ENCODE measurements at places on chromosomes 11 and 22.

GRCh38 chr22:48452766-48453165, 1374.9 kb downstream of the BRD1 start:
- DNase-seq: no peak

DNA sequence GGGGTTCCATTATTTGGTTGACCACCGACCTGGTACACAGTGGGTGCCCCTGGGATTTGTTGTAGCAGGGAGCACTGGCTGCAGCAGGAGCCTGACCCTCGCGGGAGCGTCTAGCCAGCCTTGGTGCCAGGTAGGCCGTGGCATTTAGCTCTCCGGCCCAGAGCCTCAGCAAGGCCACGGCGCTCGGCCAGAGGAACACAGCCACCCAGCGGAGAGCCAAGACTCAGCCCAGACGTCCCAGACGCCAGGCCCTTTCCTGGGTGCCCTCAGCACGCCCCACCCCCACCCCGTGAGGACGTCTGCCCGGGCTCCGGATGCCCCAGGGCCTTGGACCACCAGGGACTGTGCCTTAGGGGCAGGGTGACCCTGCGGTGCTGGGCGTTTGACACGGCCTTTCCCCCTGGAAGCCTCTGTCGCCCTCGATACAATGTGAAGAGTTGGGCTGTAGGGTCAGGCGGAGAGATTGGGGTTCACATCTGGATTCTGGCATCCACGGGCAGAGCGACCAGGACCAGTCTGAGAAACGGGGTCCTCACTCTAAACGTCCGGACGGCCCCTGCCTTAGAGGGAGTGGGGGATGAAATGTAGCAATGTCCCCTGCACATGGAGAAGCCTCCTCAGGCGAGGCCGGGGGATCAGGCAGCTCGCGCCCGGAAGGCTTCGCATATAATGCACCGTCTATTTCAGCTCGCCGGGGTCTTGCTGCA, 99.2 kb upstream of the FGF3 start:
- DNase-seq: no peak

GRCh38 chr11:78654071-78654470, 79.4 kb upstream of the NARS2 start:
- DNase-seq: no peak

GRCh38 chr11:44286268-44286880, 23.6 kb downstream of the ALX4 start:
- DNase-seq: no peak

GRCh38 chr22:24214467-24215285, 30.2 kb downstream of the GGT5 start:
- DNase-seq: no peak

GRCh38 chr22:25113316-25113721, 86.3 kb upstream of the CRYBB3 start:
- DNase-seq: no peak

GRCh38 chr11:125382314-125382791, 113.7 kb downstream of the FEZ1 start:
- no peak for DNase-seq

DNA sequence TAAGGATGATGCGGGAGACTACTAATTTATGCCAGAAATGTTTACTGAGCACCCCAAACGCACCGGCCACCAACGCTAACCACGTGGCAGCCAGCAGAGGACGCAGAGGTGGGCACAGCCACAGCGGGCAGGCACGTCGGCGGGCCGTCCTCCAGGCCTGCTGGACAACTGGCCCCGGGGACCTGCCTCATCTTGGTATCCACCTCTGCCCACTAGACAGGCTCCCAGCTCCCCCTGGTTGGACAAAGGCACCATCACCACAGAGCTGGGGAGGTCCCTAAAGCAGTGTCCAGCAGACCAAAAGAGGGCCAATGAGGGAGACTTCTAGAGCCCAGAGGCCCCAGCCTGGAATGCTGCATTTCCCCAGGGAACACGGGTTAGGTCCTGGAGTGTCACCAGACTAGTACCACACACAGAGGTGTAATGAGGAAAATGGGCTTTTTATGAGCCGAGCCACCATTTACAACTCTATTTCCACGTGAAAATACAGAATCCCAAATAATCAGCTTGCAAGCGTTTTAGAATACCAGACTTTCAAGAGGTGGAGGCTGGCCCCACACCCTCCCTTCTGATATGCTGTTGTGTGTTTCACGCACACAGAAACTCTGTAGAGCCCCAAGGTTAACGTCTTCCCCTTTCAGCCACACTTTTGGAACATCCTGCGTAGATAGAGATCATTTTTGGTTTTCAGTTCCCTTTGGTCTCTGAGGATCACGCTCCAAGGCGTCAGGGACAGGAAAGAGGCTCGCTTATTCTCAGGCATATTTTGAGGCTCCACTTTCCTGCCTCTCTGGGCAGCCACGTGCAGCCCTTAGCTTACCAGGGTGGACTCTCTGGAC, 23.7 kb upstream of the BID start:
- DNase-seq: no peak

- DNase-seq: no peak
Observed at GRCh38 chr22:23777776-23778576, 5.3 kb downstream of the MMP11 start.

GRCh38 chr11:36478700-36479329, 31.3 kb downstream of the TRAF6 start:
- DNase-seq: no peak

DNA sequence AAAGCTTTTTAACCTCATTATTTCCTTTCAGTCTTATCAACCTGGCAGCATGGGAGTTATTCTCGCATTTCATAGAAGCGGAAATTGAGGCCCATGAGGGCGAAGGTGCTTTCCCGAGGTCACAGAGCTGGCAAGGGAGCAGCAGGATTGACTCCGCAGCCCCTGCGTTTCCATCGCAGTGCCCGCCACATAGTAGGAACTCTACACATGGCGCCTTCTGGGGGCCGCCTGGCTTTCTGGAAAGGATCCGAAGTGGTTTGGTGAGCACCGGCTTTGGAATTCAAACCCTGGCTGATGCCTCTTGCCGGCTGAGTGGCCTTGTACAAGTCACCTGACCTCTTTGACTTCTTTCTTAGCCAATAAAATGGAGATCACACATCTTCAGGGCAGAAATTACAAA, 93.4 kb downstream of the CEP164 start:
- no peak for DNase-seq

DNA sequence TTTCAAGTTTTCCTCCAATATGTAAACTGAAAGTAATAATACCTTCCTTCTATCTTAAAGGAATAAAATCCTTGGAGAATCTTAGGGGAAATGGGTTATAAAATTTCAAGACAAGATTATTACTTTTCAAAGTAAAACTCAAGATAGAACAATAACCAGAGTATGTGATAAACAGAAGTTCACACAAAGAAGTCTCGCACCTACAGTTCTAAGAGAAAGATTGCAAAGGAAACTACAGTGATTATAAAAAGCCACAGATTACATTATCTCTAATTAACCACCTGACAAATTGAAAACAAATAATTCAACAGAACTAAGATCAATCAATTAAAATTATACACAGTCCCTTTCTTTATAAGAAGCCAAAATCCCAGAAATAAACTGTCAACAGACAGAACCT, 34.0 kb downstream of the AMBRA1 start:
- DNase-seq: no peak

DNA sequence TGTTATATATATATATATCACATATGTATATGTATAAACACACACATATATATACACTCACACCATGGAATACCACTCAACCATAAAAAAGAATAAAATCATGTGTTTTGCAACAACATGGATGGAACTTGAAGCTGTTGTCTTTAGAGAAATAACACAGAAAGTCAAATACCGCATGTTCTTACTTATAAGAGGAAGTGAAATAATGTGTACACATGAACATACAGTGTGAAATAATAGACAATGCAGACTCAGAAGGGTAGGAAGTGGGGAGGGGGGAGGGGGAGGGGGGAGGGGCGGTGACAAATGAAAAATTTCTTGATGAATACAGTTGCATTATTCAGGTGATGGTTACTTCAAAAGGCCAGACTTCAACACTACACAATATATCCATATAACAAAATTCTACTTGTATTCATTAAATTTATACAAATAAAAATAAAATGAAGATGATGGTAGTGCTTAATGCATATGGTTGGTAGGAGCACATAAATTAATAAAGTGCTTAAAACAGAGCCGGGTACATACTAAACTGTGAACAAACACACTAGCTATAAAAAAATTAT, 5.8 kb upstream of the OR5B2 start:
- DNase-seq: no peak

GRCh38 chr11:67675058-67675747, 780 bp upstream of the ALDH3B2 start:
- no peak for DNase-seq

- no peak for DNase-seq
Observed at GRCh38 chr11:108565653-108566052, 27.9 kb downstream of the EXPH5 start.

DNA sequence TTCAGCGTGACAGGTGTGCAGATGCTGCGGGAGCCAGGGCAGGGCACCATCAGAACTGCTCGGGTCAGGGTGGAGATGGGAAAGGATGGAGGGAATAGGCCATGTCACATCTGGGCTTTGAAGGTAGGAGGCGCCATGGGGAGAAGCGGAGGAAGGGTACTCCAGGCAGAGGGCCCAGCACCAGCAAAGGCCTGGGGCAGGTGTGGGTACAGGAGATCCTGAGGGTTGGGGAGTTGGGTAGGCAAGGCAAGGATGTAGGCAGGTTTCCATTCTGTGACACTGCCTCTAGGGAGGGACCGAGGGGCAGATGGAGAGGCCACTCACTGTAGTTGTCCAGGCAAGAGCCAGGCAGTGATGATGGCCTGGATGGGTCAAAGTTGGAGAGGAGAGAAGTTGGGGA, 8.5 kb downstream of the EMID1 start:
- no peak for DNase-seq

- no peak for DNase-seq
Observed at GRCh38 chr22:37243402-37244113, 511 bp downstream of the RAC2 start.

DNA sequence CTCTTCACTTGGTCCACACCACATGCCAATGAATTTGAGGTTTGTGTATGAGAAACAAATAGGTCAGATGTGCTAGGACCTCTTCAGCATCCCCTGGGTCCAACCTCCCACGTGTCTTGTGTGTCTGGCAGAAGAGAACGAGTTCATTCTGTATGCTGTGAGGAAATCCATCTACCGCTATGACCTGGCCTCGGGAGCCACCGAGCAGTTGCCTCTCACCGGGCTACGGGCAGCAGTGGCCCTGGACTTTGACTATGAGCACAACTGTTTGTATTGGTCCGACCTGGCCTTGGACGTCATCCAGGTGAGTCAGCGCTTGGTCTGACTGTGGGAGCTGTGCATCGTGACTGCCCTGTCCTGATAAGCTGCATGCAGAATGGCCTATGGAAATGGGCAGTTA, 101.0 kb upstream of the SORL1-AS1 start:
- no peak for DNase-seq

- DNase-seq: no peak
Observed at GRCh38 chr11:62393061-62393611, 25.7 kb upstream of the SCGB1A1 start.

DNA sequence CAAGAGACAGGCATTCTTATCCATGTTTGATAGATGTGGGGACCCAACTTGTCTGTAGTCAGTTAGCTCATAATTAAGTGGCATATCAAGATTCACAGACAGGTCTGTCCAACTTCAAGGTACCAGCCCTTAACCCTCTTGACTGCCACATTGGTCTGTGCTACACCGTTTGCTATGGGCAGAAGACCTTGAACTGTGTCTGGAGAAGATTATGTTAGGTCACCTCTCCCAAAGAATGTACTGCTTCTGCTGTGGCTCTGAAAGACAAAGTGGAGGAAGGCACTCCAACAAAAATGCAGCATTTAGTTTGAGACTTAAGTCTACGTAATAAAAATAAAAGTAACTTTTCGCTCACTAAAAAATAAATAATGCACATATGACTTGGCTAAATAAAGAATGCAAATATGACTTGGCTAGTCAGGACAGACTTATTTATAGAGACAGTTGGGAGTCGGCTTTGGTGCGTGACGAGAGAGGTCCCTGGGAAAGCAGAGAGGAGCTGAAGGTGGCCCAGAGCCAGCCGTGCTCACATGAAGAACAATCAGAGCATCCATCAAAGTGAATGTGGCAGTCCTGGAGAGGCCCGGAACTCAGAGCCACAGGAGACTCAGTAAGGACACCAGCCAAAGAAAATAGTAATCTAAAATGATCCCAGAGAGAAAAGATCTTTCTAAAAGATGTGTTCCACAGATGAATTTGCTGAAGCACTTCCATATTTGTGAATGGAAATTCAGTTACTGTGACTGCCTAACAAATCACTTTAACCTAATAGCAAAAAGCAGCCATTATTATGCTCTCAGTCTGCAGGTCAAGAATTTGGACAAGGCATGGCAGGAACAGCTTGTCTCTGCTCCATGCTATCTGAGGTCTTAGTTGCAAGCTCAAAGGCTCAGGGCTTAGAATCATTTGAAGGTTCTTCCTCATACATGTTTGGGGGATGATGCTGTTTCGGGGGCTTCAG, 35.0 kb downstream of the CWC15 start:
- no peak for DNase-seq

DNA sequence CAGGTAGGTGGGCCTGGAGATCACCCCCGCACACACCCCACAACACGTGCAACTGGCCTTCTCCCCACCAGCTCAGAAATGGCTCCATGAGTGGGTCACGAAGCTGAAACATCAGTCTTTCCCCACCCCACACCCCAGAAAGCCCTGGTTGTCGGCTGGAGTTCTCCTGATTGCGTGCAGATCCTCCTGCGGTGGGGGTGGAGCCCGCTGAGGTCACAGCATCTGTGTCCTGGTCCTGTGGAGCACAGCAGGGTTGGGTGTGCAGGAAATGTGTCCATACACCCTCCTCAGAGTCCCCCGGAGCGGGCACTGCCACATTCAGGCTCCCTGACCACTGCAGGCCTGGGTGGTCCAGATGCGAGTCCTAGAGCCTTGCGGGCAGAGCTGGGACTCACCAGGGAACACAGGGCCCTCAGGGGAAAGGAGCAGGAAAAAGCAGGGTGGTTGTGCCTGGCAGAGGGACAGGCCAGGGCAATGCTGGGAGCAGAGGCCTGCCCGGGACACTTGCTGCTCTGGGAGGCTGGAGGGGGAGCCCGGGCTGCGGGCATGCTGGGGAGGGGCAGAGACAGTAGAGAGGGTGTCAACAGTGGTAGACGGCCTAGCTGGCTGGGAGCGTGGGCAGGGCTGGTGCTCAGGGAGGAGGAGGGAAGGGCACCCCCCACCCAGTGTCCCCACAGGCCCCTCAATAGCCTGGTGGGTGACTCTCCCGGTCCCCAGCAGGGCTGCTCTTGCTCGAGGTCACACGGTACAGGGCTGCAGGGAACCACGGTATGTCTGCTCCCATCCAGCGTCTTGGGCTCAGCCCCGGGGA, 42.4 kb upstream of the PPARA start:
- DNase-seq: no peak

DNA sequence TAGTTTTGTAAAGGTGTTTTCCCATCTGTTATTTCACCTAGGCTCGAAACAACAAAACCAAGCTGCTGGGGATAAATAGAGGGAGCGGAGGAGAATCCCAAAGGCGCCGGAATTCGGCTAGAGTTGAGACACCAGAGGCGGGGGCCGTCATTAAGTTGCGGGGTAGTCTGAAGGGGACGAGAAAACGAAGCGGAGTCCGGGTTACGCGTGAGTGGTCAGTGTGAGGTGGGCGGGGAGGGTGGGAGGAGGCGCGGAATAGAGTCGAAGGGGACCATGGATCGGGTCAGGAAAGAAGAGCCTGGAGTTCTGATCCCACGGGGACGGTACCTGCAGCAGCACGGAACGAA, 361 bp downstream of the SRPRA start:
- DNase-seq: no peak

GRCh38 chr22:30245181-30245984, 1.2 kb downstream of the LIF start:
- no peak for DNase-seq

- DNase-seq: peak; percentile 19
Observed at GRCh38 chr11:72224564-72225410, at the start of gene INPPL1. Gene INPPL1 (plus strand): TSS chr11:72224767. CDS start chr11:72224985, 218 bp downstream.

- DNase-seq: no peak
Observed at GRCh38 chr22:50418624-50419023, 56.2 kb downstream of the SBF1 start.
